ENCODE measurements at places on chromosomes 2 and 18.
A peak's percentile ranks its signal among the peaks of the same experiment; 100 is the strongest.

GRCh38 chr2:241545523-241546473, 12.7 kb upstream of the BOK start:
- no peak for DNase-seq

DNA sequence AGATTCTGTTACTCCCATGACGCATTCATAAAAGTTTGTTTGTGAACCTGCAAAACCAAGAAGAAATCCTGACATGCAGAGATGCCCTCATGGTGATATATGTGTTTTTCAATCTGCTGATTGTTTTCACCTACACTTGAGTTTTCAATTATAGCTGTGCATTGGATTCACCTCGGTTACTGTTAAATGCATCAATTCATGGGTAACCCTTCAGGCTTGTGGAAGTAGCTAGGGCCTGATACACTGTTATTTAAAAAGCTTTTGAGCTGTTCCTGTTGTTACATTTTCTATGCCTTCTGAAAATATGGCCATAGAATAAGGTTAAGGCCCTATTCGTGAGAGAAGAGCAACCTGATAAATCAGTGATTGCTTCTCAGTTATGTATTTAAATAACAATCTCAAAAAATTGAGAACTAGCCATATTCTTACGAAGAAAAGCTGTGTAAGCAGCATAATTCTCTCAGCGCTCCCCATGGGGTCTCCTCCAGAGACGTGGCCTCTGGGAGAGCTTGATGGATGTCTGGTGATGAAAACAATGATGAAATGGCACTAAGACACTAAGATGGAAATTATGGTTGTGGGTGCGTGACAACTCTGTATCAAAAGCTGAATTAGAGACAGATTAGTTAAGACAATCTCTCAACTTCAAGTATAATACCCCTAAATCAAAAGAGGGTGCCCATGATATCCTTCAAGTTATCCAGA, 60.5 kb downstream of the RIT2 start:
- DNase-seq, result no peak

GRCh38 chr18:42773870-42774269, 341.6 kb downstream of the RIT2 start:
- no peak for DNase-seq

- no peak for DNase-seq
Measured at GRCh38 chr2:239002954-239003623, 155.2 kb downstream of the TWIST2 start.

DNA sequence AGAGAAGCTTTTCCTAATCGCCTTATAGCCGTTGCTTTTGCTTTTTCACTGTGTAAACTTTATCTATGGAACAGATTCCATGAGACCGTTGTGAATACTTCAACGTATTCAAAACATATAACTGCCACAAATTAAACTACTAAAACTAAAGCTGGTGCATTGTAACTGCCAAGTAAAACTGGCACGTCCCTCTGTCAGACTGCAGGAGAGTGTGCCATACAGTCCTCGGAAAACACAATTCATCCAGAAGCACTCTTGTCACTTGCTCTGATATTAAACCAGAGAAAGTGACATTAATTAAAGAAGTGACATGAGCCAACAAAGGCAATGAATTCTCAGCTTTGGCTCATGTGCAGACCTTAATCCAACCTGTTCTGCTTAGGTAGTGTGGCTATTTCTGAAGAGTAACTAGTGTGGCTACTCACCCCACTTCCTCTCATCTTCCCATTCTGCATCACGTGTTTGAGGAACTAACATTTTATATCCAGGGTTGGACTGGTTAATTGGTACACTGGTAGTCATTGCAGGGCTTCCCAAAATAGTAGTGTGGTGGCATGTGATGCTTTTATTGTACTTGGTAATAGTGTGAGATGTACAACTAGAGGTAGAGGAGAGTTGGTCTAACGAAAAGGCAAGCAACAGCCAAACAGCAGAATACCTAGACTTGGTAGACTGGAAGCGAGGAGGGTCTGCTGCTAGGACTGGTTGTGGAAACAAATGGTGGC, 9.7 kb downstream of the VRK2 start:
- DNase-seq, result no peak

DNA sequence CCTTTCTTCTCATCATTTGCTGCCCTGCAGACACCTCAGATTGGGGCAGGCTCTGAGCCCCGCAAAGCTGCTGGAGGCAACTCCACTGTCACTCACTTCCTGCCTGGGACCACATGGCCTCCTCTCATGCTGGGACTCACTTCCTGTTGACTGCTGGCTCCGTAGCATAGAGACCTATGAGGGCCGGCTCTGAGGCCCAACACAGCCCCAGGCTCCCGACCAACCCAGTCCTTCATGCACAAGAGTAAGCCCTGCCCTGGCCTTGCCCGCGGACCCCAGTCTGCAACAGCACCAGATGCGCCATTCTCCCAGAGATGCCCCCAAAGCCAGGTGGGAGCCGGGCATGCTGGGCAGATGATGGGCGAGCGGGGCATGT, 55.7 kb downstream of the DNMT3A start:
- DNase-seq, result peak; percentile 32

- no peak for DNase-seq
Measured at GRCh38 chr2:32064021-32064601, 755 bp downstream of the SPAST start.

Measured in NK-92 treated with Interleukin-12 subunit alpha and Interleukin-12 subunit beta, amount 100 ng/mL, for 24 hours (cell line).